SK-N-MC (cell line): ENCODE measurements at places on chromosomes 2 and 18.
A peak's percentile ranks its signal among the peaks of the same experiment; 100 is the strongest.

DNA sequence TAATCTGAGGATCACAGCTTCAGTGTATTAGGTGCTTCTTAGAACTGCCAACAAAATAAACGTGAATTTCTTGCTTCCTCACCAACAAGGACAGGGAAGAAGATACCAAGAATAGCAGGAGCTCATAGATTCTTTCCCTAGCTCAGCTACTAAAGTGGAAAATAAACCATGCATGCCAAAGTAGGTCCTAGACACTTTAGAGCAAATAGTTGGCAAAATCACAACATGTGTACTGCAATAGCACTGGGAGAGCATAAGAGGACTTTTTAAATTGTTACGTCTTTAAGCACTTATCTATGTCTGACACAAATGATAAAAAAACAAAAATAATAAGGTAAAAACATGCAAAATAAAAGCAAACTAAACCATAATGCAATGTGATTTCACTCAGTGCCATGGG, 49.5 kb downstream of the SUCLG1 start:
- no peak for DNase-seq

GRCh38 chr2:210363261-210363660, 48.3 kb upstream of the MYL1 start:
- DNase-seq, result no peak

DNA sequence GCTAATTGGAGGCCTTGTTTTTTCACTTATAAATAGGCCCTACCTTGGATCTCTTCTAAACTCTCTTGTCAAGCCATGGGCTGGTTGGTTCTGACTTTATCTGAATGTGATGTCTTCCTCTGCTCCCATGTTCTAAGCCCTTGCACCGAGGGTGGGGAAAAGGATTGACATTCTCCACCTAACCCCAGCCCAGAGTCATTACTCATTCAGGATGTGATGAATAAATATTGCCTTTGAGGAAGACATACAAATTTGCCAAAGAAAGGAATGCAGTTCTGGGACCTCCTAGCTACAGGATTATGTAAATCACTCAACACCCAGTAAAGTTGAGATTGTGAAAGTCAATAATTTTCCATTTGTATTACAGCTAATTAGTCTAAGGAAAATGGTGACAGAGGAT, 142.1 kb upstream of the LYPD6 start:
- DNase-seq, result no peak

DNA sequence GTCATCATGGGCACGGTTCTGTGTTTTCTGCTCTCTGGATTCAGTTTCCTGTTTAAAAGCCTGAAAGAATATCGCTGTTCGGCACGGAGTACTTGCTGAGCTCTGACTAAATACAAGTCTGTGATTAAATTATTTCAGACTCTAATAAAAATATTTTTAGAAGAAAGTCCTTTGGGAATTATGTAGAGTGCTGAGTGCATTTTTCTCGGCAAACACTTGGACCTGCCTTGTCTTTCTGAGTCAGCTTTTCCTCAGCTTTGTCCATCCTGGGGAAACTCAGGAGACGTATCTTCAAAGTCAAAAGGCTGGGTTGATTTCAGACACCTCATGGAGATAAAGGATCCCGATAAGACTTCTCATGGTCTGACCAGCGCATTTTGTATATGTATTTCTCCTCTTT, 45.9 kb downstream of the IL1R2 start:
- DNase-seq, result no peak

DNA sequence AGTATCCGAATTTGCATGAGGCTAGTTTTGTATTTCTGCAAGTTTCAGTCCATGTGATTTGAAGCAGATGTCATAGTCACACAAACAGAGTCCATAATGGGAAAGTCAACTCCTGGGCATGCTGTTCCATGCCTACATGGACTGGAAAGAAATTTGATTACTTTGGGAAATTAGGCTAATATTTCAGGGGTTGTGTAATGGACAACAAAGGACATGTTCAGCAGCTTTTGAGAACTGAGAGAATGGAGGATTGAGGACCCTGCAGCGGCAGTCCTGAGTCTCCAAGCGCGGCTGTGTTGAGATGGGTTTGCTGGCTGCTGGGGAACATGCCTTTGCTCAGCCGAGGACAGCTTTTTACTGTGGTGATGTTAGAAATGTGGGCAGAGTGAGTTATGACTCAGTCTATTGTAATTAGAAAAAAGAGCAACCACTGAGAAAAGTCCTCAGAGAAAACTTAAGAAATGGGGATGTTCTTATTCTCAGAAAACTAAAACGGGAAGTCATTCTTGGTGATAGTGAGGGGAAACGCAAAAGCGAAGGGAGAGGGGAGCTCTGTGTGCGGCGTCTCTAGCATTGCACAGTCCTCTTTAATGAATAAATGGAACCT, 149.2 kb downstream of the FAM210A start:
- DNase-seq, result no peak

DNA sequence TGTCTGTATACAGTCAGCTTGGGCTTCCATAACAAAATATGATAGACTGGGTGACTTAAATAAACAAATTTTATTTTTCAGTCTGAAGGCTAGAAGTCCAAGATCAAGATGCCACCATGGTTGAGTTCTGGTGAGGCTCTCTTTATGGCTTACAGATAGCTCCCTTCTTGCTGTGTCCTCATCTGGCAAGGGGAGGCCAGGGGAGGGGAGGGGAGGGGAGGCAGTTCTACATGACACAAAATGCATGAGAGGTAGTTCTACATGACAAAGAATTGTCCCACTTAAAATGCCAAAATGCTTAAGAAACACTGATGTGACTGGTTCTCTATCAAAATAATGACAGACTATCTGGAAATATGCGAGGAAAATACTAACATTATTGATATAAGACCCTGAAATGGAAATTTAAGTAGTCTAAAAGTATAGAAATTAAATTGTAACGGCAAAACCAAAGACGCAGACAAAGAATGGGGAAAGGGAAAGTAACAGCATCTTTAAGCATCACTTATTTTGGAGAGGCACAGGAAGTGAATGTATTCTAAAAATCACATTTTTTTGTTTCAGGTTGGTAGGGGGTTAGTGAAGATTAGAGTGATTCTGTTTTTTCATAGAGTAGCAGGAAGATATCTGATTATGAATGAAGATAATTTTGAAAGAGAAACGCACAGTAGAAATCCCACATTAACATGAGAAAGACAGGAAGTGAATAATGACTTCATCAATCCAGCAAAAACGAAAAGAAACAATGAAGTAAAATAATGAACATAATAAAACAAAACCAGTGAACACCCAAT, 131.4 kb downstream of the STRN start:
- DNase-seq, result no peak

GRCh38 chr18:32200766-32201165, 10.9 kb downstream of the MEP1B start:
- peak; percentile 22 for DNase-seq

DNA sequence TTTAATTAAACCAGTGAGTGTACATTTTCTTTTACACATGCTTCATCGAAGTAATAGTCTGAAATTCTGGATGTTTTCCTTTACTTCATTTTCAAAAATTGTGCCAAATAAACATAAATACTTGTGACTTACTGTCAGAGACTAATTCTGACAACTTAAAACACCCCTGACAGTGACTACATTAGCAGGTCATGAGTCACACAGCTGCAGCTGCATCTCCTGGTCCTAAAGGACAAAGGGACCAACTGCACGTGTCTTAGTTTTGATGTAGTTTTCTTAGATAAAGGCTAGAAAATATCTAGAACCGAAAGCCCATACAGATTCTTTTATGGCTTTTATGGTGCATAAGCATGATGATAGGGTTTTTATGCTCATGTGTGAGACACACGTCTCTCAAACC, 29.6 kb upstream of the DSC3 start:
- DNase-seq, result no peak

GRCh38 chr18:45611943-45612342, 3.3 kb upstream of the SLC14A2 start:
- no peak for DNase-seq

GRCh38 chr2:120384486-120385354, 38.8 kb downstream of the INHBB start:
- no peak for DNase-seq

DNA sequence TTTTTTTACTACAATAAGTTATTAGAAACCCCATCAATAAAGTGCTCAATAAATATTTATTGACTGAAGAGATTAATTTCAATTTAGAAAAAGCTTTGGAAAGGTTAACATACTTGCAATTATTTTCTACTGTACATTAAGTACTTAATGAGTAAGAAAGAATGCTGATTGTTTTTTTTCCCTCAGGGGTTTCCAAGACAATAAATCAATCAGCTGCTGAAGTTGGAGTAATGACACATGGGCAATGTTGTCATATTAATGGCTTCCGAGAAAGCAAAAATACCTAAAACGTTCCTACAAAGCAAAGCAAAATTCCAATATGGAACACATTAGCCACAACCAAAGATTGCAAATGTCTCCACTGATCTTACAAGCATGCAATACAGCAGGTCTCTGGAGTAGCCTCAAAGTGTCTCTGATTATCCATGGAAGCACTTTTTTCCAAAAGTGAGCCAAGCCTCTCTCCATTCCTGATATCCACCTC, 66.7 kb downstream of the ZC3H6 start:
- no peak for DNase-seq

DNA sequence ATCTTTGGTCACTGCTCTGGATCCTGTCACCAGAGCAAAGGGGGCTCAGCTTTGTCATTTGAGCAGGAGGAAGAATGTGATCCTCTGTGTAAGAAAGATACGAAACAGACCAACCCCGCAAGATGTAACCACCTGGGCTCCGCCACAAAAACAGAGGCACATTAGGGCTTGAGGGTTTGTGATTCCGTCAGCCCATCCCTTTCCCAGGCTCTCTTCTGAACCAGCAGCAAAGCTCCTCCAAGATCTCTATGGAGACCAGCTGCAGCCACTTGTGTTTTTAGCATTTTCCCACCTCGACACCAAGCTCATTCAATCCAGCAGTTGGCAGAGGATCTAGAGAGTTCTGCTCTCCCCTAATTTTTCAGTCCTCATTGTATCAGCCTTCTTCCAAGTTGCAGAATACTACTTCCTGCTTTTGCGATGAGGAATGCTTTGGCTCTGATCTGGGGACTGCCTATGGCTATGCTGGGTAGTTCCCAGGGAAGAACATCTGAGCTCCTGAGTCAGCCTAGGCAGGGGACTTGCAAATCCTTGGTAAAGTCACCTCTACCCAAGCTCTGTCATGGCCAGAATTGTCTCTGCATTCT, 139.6 kb upstream of the RAB12 start:
- DNase-seq, result no peak

DNA sequence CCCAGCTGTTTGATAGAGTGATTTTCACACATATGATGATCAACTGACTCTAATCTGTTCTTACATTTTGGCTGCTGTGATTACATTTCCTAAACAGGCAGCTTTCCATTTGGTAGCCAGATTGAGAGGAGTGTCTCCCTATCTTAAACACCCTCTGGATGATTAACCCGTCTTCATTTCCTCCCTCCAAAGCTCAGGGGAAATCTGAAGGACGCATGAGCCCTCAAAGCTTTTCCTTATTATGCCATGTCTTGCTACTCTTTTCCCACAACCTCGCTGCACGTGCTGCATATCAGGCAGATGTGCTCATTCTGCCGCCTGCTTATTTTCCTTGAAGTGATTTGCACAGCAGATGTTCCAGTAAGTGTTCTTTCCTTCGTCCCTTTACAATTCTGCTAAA, 837.4 kb downstream of the LRRTM4 start:
- DNase-seq, result no peak

- DNase-seq, result no peak
Observed at GRCh38 chr2:28401411-28401810, 8.8 kb downstream of the FOSL2 start.

DNA sequence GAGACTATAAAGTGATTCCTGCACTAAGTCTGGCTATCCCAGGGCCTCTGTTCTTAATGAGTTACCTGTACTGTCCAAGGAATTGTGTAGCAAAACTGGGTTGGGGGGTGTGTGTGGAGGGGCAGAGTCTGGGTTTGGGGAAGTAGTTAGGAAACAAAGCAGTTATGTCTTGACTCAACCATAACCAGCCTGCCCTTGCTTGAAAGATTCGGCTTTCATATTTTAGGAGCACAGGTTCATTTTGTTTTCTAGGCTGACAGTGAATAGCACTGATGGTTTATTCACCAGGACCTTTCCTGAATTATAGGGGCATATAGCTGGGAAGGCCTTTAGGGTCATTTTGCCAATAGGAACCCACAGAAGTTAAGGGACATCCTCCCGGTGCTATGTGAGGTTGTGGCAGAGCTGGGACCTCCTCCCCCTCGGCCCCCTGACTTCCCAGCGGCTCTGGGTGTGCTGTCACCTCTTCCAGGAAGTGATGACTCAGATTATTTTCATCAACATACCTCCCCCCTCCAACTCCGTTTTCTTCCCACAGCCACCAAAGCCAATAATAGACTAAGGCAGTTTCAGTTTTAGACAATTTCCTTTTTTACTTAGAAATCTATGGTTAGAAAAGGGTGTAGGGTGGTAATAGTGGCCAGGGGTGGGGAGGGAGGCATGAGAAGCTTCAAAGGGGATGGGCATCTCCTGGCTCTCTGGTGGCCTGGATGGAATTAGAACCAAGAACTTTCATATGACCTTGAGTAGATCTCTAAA, 44.8 kb downstream of the SETBP1 start:
- DNase-seq, result no peak

GRCh38 chr2:206305523-206306245, 31.2 kb downstream of the ZDBF2 start:
- no peak for DNase-seq

DNA sequence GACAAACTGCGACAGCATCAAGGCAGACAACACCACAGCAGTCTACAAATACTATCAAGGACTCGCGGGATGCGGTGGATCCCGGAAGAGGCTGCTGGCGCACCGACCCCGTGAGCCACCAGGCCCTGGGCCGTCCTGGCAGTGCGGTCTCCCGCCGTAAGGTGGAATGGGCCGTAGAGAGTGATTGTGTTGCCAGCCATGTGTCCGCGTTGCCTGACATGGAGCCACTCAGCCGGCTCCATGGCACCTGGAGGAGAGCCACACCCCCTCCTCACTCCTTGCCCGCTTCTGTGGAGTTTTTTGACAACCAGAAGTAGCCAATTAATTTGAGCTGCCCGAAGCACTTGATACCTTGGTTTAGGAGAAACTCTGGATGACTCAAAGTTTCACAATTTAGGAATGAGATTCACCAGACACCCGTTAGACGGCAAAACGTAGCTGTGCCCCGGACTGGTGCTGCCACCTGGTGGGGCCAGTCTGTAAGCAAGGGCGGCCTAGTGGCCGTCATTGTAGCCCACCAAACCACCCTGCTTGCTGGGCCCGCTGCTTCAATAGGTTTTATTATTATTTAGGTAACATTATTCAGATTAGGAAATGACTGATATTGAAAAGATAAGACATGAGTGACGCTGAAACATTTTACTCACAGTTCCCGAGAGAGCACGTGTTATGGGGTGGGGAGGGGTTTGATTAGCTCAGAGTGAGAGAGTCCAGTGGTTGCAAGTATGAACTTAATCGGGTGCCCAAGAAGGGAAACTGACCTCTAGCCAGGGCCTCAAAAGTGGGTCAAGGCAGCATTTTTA, 10.2 kb upstream of the IMP4 start:
- no peak for DNase-seq

DNA sequence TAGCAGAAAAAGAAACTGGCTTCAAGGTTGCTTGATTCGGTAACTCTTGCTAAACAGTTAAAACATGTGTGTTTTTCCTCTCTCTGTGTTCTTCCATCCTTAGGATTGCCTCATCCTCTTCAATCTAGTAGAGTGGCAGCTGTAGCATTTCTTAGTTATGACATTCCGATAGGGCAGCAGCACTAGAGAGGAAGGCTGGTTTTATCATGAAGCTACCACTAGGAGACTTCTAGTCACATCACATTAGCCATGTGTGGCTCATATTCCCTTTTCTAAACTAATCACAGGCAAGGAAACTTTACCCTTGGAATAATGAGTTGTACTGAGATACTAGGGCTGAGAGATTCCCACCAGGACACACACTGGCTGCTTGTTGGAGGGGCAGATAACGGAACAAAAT, 187.6 kb downstream of the DOK6 start:
- DNase-seq, result no peak
